Esophagus muscularis mucosa (tissue), 4 donors: ENCODE measurements at places on chromosomes 2 and 18. TPM values are rescaled to one million over a fixed set of nuclear protein-coding genes. Genes with fewer than 3 reads are reported as not detected.

GRCh38 chr18:13336841-13337240 lies 118.3 kb downstream of the LDLRAD4 start:
- DNase-seq, result no peak

PLCD4 gene
- 5.1 TPM for total RNA-seq

CIB4 gene
- total RNA-seq, result not detected

INO80B gene
- 16.6 TPM for total RNA-seq

ARPC2 gene
- 268 TPM for total RNA-seq

KCNE4 gene
- 14.8 TPM for total RNA-seq

DNA sequence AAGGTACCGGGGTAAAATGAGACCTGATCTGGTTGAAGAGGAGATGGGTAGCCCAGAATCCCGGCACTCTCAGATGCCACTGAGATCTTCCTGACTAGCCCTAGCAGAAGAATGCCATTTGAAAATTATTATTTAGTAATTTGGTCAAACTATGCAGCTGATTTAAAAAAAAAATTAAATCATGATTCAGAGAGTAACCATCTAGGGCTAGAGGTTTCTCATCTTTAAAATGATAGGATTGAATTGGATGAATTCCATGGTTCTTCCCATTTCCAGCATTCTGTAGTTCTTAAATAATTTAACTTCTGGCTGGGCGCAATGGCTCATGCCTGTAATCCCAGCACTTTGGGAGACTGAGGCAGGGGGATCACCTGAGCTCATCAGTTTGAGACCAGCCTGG lies 106.1 kb downstream of the MYO1B start:
- no peak for DNase-seq

DNA sequence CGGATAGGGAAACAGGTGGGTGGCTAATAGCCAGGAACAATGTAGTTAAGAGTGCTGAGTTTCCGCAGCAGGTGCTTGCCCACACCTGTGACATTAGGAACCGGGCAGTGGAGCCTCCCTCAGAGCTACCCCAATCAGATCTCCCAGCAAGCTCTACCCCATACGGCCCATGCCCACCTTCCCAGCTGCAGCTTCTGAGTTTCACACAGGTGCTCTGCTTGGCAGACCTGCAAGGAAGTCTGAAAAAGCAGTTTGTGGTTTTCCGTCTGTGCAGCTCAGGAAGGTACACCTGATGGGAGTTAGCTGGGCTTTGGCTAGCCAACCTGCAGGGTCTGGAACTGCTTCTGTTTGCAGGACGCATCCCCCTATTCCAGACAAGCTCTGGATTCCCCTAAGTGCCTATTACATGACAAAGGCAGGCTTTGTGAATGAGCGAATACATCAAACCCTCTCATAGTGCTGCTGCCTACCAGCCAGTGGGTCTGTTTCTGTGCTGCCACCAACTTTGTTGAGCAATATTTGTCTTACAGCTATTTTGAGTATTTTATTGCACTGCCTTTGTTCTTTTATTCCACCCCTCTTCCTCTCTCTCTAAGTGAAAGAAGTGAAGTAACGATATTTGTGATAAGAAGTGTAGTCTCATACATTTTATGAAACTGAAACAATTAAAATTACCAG lies 24.7 kb upstream of the CEP68 start:
- no peak for DNase-seq

DNA sequence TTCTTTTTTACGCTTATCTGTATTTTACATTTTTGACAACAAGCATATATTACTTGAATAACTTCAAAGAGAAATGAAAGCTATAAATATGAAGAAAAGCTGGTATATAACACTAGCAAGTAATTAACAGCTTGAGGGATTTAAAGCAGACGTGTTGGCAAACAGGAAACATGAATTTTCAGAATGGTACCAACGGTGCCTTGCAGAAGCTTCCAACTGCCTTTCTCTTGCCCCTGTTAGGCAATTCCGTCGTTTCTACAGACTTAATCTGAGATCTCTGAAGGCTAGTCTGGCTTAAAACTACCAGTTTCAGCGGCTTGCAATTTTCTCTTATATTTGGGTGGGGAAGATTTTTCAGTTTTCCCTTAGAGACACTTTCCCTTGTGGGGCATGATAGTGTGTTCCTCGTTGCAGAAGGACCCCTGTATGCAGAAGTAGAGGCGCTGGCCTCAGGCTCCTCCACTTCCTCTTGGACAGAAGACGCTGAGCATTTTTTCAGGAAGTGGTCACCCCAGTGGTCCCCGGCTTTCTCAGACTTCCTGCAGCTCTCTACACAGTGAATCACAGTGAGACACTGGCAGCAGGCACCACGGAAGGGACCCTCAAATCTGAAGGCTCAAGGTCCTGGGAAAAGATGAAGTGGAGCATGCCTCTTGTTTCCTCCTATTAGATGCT lies 56.2 kb upstream of the SLC16A14 start:
- DNase-seq, result peak; percentile 85

- DNase-seq, result no peak
Measured at GRCh38 chr2:101420623-101421022, 33.3 kb upstream of the CREG2 start.

GRCh38 chr2:18926631-18927524 lies 337.5 kb upstream of the NT5C1B start:
- DNase-seq, result no peak

DNA sequence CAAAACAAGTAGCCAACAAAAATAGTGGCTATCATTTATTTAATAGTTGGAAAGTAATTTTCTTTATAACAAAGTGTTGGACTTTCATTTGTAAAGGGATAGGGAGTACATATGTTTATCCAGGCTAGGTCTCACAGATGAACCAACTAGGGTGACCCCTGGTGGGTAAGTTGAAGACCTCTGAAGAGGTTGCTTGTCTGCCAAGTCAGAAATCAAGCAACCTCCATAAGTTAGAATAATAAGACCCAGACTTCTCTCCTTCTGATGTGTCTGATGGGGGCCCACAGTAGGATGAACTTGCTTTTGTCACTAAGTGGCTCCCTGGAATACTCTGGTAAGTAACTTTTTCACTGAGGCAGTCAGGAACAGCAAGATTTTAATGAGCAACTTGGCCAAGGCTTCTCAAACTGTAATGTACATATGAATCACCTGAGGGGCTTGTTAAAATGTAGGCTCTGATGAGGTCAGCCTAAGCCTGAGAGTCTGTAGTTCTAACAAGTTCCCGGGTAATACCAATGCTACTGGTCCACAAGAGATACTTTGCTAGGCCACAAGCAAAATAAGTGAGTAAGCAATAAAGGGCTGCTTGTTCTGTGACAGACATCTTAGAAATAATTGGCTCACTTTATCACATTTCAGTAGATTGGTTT lies 319.6 kb downstream of the PIK3C3 start:
- DNase-seq, result no peak

PROKR1 gene
- total RNA-seq, result not detected

DNA sequence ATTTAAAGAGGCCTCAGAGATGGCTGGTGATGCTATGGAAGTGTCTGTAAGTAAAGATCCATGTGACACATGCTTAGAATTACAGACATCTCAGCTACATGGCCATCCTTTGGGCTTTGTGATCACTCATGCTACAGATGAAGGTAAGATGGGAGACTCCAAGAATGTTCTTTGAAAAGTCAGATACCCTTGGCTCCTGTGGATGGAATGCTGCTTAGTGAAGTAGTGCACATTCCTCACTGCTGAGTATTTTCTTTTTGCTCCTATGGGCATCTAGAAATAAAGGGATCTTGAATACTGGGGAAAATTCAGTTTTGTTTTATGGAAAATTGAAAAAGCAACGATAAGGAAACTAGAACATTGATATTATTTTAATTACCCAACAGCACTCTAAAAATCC lies 55.2 kb upstream of the REV1 start:
- no peak for DNase-seq

GRCh38 chr2:32496662-32497061 lies 131.2 kb upstream of the TTC27 start:
- no peak for DNase-seq
